ENCODE measurements at places on chromosomes 16 and 17. TPM values are rescaled to one million over a fixed set of nuclear protein-coding genes. Genes with fewer than 3 reads are reported as not detected.

The NPIPB9 gene
- 5.3 TPM for total RNA-seq

The NUBP2 gene
- total RNA-seq = 82.8 TPM

The KRT13 gene
- total RNA-seq = not detected

The SPN gene
- total RNA-seq = 191 TPM

The ASPHD1 gene
- total RNA-seq = 4.7 TPM

The TBC1D28 gene
- not detected for total RNA-seq

The ABCC12 gene
- total RNA-seq = not detected

The NAE1 gene
- 114 TPM for total RNA-seq

The CCDC78 gene
- 5.8 TPM for total RNA-seq

The RPRML gene
- not detected for total RNA-seq

The CCL16 gene
- not detected for total RNA-seq

The ST6GALNAC1 gene
- total RNA-seq = 0.78 TPM

The ABCA10 gene
- 0.44 TPM for total RNA-seq

The CA7 gene
- total RNA-seq = 0.39 TPM

The CMTM2 gene
- total RNA-seq = 0.80 TPM

The ZNF287 gene
- 7.1 TPM for total RNA-seq

The CTRB1 gene
- total RNA-seq = not detected

The ARHGDIG gene
- total RNA-seq = not detected

The C16orf96 gene
- total RNA-seq = not detected

The SULT1A2 gene
- 0.12 TPM for total RNA-seq

The GINS3 gene
- total RNA-seq = 25.3 TPM

The AATK gene
- total RNA-seq = 0.62 TPM

The UTS2R gene
- 0.20 TPM for total RNA-seq

The HS3ST6 gene
- not detected for total RNA-seq

The GINS2 gene
- 87.2 TPM for total RNA-seq

The HNF1B gene
- total RNA-seq = 3.2 TPM

The ITGAL gene
- total RNA-seq = 287 TPM

The TMEM235 gene
- not detected for total RNA-seq

The TNFRSF17 gene
- total RNA-seq = not detected

The OR1A1 gene
- total RNA-seq = not detected

The HS3ST4 gene
- not detected for total RNA-seq

The CD300LB gene
- total RNA-seq = not detected

The CORO1A gene
- 819 TPM for total RNA-seq

The SEPTIN1 gene
- total RNA-seq = 195 TPM

The KIAA0513 gene
- total RNA-seq = 12.9 TPM

The PRRT2 gene
- 1.3 TPM for total RNA-seq

The ATP2A1 gene
- 2.6 TPM for total RNA-seq

The MMD gene
- total RNA-seq = 24.6 TPM

The CCL14 gene
- total RNA-seq = not detected

The USP6 gene
- total RNA-seq = 0.03 TPM

The SEPTIN12 gene
- not detected for total RNA-seq

The ICAM2 gene
- total RNA-seq = 58.3 TPM

The DHRS7B gene
- total RNA-seq = 23.6 TPM

The KRTAP1-1 gene
- total RNA-seq = not detected

The KRTAP3-1 gene
- total RNA-seq = not detected

The CEMP1 gene
- 0.23 TPM for total RNA-seq

The LITAFD gene
- not detected for total RNA-seq

The SCNN1G gene
- total RNA-seq = not detected

The AIPL1 gene
- total RNA-seq = not detected

The ZG16 gene
- not detected for total RNA-seq

The FNDC8 gene
- total RNA-seq = not detected

The TEX14 gene
- total RNA-seq = 0.13 TPM

The PHKG2 gene
- 43.6 TPM for total RNA-seq

The MT1M gene
- not detected for total RNA-seq

The MEIOB gene
- not detected for total RNA-seq

The KRT20 gene
- total RNA-seq = not detected
